ENCODE measurements at places on chromosomes 11 and 22.

DNA sequence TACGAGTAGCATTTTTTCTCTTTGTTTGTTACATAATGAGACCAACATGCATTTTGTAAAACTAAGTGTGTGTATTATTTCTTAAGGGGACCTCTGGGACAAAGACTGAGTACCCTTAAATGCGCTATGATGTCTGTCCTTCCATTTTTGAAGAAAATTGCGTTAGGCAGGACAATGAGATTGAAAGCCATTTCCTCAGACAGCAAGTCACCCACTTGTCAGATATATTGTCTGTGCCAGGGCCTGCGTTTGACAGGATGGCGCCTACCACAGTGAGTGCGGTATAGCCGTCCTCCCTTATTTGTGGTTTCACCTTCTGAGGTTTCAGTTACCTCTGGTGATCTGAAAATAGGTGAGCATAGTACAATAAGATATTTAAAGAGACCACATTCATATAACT is 2.2 kb downstream of the AP2A2 start:
- no peak for DNase-seq

- peak; percentile 23 for DNase-seq
These were observed 281.9 kb downstream of the CADM1 start for GRCh38 chr11:115222218-115222862.

- peak; percentile 22 for DNase-seq
These were observed 297.9 kb upstream of the C11orf87 start for GRCh38 chr11:109123816-109124787.

DNA sequence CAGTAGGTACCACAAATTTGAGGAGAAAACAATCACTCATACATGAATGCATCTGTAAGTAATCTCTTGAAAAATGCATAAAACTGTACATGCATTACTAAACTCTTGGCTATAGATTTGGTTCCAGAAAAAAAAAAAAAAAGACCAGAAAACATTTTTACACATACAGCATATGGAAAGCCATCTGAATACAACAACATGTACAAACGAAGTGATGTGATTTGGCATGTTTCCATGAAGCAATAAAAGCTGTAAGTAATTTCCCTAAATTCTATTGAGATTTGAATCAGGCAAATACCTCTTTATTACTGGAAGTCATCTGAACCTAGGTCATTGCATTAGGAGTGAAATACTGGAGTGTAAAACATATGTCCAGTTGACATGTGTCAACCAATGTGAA is 31.9 kb upstream of the ZC3H12C start:
- peak; percentile 27 for DNase-seq

DNA sequence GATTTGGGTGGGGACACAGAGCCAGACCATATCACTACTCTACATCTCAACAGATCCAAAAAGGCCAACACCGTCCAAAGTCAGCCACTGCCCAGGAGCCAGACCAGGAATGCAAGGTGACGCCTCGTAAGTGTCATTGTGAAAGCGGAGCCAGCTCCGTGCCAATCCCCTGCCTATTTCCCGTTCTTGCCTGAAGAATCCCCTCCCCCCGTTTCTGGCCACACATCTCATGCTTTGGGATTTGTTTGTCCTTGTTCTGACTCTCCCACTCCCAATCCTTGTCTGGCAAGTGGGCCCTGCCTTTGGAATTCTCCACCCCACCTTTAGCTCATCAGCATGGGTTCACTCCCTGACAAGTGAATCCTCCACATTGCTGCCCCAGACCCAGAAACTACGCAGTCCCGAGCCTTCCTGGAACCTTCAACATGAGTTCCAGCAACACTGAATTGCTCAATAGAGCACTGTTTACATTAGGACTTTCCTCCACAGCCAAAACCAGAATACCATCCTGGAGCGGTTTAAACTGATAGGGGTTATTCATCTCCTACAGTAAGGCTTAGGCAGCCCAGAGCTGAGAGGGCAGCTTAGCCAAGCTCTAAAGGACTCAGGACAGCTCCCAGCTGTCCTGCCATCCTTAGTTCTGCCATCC is 6.0 kb upstream of the SLC35C1 start:
- DNase-seq = no peak

DNA sequence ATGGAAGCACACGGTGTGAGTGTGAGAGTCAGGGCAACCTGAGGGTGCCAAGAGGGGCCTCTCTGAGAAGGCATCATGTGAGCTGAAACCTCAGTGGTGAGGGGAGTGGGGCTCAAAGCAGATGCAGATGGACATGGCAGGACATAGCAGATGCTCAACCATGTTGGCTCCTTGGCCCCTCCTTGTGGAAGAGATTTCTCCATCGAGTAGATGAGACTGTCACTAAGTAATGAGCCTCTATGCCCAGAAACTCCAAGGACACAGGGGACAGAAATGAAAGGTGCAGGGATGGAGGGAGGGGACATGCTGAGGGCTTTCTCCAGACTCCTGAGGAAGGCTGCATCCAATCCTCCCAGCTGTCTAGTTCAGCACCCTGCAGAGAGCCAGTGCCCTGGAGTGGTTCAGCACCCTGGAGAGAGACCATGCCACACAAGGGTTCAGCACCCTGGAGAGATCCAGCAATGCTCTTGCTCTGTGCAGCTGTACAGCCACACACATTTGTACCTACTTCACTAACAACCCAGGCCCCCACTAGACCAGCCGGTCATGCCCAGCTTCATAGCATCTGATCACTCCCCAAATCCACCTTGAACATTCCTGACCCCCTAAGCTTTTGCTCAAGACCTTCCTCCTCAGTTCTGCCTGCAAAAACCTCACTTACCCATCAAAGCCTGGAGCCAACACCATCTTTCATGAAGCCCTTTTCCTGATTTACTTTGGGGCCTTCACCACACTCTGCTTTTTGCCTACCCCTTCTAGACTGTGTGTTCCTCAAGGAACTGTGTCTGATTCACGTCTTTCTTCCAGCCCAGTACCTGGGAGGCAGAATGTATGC is 252.0 kb downstream of the CTTN start:
- no peak for DNase-seq

GRCh38 chr22:27329131-27329850 is 472.3 kb downstream of the MN1 start:
- DNase-seq = no peak

- no peak for DNase-seq
These were observed 11.4 kb downstream of the POU2AF1 start for GRCh38 chr11:111367411-111368284.

- no peak for DNase-seq
These were observed 31.9 kb downstream of the FAM83F start for GRCh38 chr22:40026641-40027040.

GRCh38 chr11:61718621-61719302 is 33.7 kb upstream of the MYRF start:
- DNase-seq = no peak

GRCh38 chr22:30159561-30160353 is 79.5 kb downstream of the HORMAD2 start:
- DNase-seq = no peak

DNA sequence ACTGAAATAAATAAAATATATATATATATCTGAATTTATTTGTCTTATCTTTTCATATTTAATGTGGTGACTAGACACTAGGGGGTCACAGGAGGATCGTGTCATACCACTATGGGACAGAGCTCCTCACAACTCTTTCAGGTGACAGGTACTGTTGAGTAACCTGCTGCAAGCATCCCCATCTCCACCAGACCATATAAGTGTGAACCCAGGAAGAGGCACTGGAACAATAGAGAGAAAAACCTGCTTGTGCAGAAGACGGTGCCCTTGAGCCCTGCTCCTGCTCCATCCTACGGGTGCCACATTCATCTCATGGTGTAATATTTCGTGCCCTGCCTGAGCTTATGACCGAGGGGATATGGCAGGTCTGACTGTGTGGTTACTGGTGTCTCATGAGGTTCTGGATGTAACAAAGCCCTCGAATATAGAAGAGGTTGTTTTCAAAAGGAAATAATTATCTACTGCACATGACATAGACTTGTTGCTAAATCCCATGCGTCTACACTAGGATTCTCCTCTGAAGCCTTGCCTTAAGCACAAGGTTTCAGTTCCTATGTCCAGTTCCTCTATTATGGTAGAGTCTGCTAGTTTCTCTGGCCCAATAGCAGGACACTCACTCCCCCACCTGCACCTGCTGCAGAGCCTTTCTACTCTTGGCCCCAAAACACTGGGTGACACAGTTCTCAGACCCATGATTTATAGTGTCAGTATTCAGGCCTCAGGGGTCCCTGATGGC is 70.4 kb downstream of the GGTLC2 start:
- no peak for DNase-seq

DNA sequence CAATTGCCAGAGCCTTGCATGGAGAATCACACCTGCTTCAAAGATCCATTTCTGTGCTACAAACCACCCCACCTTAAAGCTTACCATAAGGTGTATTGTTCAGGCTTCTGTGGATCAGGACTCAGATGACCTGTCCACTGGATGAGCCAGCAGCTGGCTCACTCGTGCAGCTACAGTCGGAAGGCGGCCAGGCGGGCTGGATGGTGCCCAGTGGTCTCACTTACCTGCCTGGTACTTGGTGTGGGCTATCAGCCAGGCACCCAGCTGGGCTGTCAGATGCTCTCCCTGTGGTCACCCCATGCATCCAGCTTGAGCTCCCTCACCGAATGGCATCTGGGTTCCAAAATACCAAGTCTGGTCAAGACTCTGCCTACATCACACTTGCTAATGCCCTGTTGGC is 10.9 kb upstream of the APOBEC3B start:
- DNase-seq = no peak

DNA sequence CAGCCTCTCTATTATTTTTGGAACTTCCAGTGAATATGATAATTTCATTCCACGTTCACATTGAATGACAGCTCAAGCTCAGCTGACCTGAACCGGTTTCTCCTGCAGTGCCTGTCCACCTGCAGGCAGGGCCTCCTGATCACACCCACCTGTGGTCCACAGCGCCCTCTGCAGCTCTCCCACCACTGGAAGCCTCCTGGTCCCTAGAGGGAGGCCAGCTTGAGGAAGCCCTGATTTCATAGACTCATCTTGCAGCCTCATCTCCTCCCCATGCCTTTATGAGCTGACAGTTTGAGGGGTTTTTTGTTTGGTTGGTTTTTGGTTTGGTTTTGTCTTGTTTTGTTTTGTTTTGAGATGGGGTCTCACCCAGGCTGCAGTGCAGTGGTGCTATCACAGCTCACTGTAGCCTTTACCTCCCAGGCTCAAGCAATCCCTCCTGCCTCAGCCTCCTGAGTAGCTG is 29.9 kb upstream of the MALAT1 start:
- DNase-seq = no peak

- no peak for DNase-seq
These were observed 77.7 kb downstream of the LARGE1 start for GRCh38 chr22:33842421-33843094.

GRCh38 chr11:75365711-75366181 is 14.3 kb upstream of the ARRB1 start:
- DNase-seq = no peak

GRCh38 chr11:109552376-109552775 is 130.4 kb downstream of the C11orf87 start:
- no peak for DNase-seq

- no peak for DNase-seq
These were observed 88.8 kb upstream of the GALNT18 start for GRCh38 chr11:11710556-11710955.

DNA sequence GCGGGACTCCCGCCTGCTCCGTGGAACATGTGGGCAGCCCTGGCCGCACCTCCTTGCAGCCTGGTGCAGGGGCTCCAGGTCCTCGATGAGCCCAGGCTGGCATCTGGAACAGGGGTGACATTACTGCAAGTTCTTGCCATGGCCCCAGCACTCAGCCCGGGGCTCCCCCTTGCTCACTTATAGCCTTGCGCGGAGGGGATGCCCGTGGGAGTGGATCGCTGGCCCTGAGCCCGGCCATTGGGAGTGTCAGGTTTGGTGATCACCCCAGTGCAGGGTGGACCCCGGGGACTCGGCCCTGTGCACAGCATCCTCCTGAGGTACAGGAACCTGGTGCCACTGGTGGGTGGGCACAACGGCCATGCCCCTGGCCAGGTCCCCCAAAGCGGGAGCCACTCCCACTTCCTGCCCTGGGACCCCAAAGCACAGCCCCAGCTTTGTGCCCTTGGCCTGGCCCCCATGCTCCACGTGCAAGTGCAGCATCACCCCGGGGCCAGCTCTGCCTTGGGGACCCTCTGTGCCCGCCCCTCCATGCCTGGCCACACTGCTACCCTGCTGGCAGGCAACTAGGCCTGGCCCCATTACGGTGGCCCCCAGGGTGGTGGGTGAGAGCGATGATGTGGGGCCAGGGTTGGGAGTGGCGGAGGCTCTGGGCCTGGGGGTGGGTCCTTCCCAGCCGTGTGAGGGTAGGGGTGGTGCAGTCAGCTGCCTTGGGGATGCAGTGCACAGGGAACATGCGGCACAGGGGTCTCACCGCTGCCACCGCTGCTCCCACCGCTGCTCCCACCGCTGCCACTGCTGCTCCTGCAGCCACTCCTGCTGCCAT is 439.8 kb downstream of the TBC1D22A start:
- no peak for DNase-seq

GRCh38 chr22:36590441-36591056 is 61.6 kb upstream of the EIF3D start:
- DNase-seq = no peak

- DNase-seq = peak; percentile 13
These were observed 1.7 kb downstream of the PDE3B start for GRCh38 chr11:14645015-14645912.

DNA sequence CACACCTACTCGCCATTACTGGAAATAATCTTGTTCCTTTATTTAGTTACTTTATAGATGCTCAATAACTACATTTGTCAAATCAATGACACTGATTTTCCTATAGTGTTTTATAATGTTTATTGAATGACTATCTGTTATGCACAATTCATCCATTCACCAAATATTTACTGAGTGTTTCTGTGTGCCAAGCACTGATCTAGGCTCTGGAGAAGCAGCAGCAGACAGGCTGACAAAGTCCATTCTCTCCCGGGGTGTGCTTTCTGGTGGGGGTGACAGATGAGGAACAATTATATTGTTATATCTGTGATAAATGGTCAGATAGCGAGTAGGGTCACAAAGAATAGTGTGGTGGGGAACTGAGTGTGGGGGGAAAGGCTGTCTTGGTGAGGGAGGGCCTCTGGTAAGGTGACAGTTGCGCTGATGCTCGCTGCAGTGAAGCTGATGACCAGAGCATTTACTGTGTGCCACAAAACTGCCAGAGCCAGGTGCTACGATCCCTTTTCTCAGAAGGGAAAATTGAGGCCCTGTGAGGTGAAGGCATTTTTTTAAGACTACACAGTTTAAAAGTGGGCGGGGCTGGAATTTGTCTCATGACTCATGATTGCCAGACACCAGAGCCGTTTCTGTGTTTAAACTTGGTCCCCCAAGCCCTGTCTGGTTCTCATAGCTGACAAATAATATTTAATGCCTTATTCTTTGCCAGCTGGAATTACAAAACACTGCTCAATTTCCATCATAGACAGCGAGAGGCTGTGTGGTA is 10.2 kb downstream of the PACS1 start:
- no peak for DNase-seq

GRCh38 chr11:105152021-105152512 is 12.5 kb upstream of the CARD18 start:
- no peak for DNase-seq

GRCh38 chr11:79362821-79363220 is 78.0 kb downstream of the TENM4 start:
- DNase-seq = no peak

All from NCI-H1694 (cell line).